ENCODE measurements at places on chromosomes 5 and 9. TPM values are rescaled to one million over a fixed set of nuclear protein-coding genes. Genes with fewer than 3 reads are reported as not detected.

CBY3 gene
- 1.3 TPM for total RNA-seq

NTRK2 gene
- total RNA-seq: not detected

RLN1 gene
- 0.44 TPM for total RNA-seq

ARSB gene
- 17.4 TPM for total RNA-seq

HMCN2 gene
- 0.53 TPM for total RNA-seq

RETREG1 gene
- total RNA-seq: 14.1 TPM

NR2F1-AS1 gene
- 0.32 TPM for total RNA-seq

OR1K1 gene
- not detected for total RNA-seq

ECSCR gene
- total RNA-seq: not detected

GPR150 gene
- 0.21 TPM for total RNA-seq

URM1 gene
- 55.9 TPM for total RNA-seq

CNTNAP3B gene
- not detected for total RNA-seq

HSD17B3 gene
- not detected for total RNA-seq

NSUN2 gene
- 105 TPM for total RNA-seq

TMEM250 gene
- total RNA-seq: 38.2 TPM

PPP2R2B gene
- total RNA-seq: 9.8 TPM

IL33 gene
- not detected for total RNA-seq

HTR1A gene
- total RNA-seq: not detected

PRLR gene
- total RNA-seq: 1.6 TPM

PLPP7 gene
- 0.11 TPM for total RNA-seq

CDH10 gene
- not detected for total RNA-seq

DMGDH gene
- total RNA-seq: 1.8 TPM

SETX gene
- total RNA-seq: 31.1 TPM

PLK2 gene
- 39.2 TPM for total RNA-seq

CCL27 gene
- total RNA-seq: not detected

MZB1 gene
- not detected for total RNA-seq

MYMK gene
- total RNA-seq: not detected

CCDC183 gene
- total RNA-seq: 4.2 TPM

TARS1 gene
- total RNA-seq: 278 TPM

SLC1A3 gene
- 195 TPM for total RNA-seq

TSSK1B gene
- not detected for total RNA-seq

ECM2 gene
- not detected for total RNA-seq

NKD2 gene
- 13.6 TPM for total RNA-seq

MARCHF11 gene
- 0.86 TPM for total RNA-seq

C9orf50 gene
- not detected for total RNA-seq

KIF24 gene
- total RNA-seq: 3.9 TPM

SH3RF2 gene
- 49.4 TPM for total RNA-seq

ZNF883 gene
- not detected for total RNA-seq

PTGS1 gene
- total RNA-seq: 0.19 TPM

AQP3 gene
- 24.1 TPM for total RNA-seq

ARL14EPL gene
- total RNA-seq: not detected

EIF4EBP3 gene
- total RNA-seq: 7.6 TPM

NRG2 gene
- total RNA-seq: 0.59 TPM

INSL6 gene
- not detected for total RNA-seq

All from Caco-2 (cell line).